ENCODE measurements at places on chromosomes 16 and 17. TPM values are rescaled to one million over a fixed set of nuclear protein-coding genes. Genes with fewer than 3 reads are reported as not detected.

The ANKRD40CL gene
- total RNA-seq = not detected

The MYH1 gene
- total RNA-seq = not detected

The SHISA6 gene
- not detected for total RNA-seq

The BTBD17 gene
- not detected for total RNA-seq

The SPATA22 gene
- total RNA-seq = not detected

The TNFRSF17 gene
- total RNA-seq = not detected

DNA sequence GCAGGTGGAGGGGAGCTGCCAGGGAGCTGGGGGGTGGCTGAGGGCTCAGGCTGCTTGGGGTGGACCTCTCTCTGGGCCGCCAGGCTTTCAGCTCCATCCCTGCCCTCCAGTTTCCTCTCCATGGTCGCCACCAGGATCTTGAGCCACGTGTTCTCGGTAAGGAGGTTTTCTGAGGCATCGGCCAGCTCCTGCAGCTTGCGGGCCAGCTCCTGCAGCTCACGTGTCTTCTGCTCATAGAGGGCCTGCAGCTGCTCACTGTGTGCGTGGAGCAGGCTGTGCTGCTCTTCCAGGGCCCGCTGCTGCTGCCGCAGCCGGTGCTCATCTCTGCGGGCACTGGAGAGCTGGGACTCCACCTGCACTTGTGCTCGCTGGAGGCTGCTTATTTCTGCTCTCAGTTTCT lies 11.0 kb downstream of the SNN start:
- peaks cover 28% of the 10 kb centered on the region for H3K36me3 ChIP-seq
- no peaks in the 10 kb centered on the region for H3K27me3 ChIP-seq
- peaks cover 12% of the 10 kb centered on the region for H3K4me1 ChIP-seq
- H3K27ac ChIP-seq = no peak overlapping the region

DNA sequence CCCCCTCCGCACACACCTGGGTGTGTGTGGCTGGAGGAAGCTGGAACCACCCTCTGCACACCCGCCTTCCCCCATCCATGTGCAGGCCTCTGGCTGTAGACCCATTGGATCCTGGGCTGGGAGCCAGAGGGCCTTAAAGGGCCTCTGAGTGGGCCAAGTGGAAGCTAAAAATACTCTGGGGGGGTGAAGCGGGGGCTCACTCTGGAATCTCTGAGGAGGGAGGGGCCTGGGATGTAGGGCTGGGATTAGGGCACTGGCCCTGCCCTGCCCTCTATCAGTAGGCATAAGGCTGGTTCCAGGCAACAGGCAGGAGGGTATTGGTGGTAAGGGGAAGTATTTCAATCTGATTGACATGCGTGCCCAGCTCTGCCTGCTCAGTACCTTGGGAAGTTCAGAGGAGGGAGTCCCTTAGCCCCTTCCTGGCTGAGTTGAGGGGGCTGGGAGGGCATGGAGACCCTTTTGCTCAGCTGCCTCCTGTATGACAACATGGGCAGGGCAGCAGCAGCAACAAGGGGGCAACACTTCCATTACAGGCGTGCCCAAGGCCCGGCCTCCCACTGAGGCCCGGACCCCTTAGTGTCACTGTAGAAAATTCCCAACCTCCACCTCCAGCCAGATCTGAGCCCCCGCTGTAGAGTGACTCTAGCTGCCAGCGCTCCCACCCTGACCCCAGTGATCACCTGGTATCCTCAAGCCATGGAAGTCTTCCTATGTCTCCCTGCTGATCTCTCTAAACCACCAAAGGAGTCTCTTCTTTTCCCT lies 5.2 kb downstream of the ITGA3 start:
- peaks cover 6% of the 10 kb centered on the region for H3K36me3 ChIP-seq
- H3K27ac ChIP-seq = peak overlapping the region; percentile 66
- no peak for DNase-seq
- peaks cover 77% of the 10 kb centered on the region for H3K4me1 ChIP-seq

DNA sequence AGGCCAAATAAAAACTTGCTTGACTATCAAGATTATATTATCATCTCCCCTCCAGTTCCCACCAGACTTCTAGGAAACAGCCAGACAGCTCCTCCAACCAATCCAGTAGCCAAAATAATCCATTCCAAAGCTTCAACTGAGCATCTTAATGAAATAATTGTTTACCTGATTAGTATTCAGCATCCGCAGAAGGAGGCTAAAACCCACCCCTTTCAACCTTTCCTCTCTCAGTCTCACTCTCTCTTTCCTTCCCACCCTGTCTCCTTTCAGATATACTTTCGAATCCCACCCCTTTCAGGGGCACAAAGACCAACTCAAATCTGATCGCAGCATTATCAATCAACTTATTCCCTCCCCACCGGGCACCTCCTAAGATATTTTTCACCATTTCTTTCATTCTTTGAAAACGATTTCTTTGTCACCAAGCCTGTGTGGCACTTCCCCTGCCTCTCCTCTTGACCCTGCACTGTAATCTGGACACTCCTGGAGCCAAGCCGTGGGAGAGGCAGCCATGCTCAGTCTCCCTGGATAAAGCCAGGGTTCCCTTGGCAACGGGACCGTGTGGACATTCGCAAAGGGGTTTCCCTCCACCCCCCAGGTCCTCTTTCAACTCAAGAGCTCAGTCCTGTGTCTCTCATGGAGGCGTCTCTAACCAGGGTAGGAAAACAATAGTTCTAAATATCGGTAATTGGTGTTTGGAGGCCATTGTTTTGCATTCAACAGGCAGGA lies at the start of gene ANKFN1:
Gene ANKFN1, plus strand, starts transcription at position 602 of the 729 bp plus-strand sequence. CDS start 59,193 bp downstream, outside the sequence.
- H3K36me3 ChIP-seq = no peaks in the 10 kb centered on the region
- peaks cover 4% of the 10 kb centered on the region for H3K4me1 ChIP-seq

GRCh38 chr17:76014925-76015261 lies 12.2 kb downstream of the EVPL start:
- DNase-seq = no peak
- peaks cover 5% of the 10 kb centered on the region for H3K27me3 ChIP-seq
- peaks cover 11% of the 10 kb centered on the region for H3K4me1 ChIP-seq
- H3K27ac ChIP-seq = no peak overlapping the region
- no peak overlapping the region for H3K4me3 ChIP-seq
- H3K36me3 ChIP-seq = no peaks in the 10 kb centered on the region

DNA sequence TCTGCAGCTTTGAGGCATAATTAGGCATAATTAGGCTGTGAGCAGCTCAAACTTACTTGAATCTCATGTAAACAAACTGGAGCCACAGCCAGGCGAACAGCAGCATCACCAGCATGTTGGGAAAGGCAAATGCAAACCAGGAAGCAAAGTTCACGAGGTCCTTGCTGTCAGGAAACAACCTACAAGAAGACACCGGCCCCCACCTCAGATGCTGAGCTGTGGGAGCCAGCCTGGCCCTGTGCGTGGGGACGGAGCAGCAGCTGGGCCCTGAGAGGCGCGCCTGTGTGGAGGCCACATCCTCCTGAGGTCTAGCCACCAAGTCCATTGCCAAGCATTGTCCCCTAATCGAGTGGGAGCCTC lies 12.2 kb downstream of the SLC13A5 start:
- H3K4me3 ChIP-seq = no peak overlapping the region
- DNase-seq = no peak
- peaks cover 6% of the 10 kb centered on the region for H3K4me1 ChIP-seq
- no peak overlapping the region for H3K27ac ChIP-seq
- no peaks in the 10 kb centered on the region for H3K36me3 ChIP-seq

DNA sequence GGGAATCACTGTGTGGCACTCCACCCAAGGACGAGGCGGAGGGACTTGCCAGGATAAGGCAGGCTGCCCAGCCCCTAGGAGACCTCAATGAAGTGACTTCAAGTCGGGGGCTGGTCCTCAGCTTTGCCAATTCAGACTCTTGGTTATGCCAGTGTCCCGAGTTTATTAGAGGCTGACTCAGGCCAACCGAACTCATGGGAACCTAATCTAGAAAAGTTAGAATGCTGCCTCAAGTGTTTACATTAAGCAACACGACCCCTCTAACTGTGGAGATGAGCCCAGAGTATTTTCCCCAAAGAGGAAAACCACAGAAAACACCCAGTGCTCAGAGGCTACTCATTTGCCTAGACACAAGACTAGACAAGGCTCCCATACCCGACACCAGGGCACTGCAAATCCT lies 1.1 kb upstream of the TEKT3 start:
- H3K4me1 ChIP-seq = peaks cover 9% of the 10 kb centered on the region
- peaks cover 43% of the 10 kb centered on the region for H3K27me3 ChIP-seq
- peaks cover 1% of the 10 kb centered on the region for H3K36me3 ChIP-seq
- H3K4me3 ChIP-seq = no peak overlapping the region

DNA sequence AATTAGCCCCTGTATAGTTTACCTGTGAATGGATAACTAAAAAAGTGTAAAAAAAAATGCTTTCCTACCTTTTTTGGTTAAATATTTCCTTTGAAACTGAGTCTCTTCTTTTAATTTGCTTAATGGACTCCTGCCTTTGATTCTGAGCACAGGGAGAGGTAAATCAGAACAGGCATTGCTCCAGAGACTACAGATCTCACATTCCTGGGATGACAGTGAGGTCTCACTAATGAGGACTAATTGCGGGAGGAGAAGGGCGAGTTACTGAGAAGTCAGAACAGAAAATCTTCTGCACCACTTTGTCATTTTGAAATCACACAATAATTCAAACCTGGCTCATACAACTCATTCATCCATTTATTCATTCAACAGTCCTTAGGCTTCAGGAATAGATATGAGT lies 437.0 kb upstream of the ASIC2 start:
- no peaks in the 10 kb centered on the region for H3K36me3 ChIP-seq
- H3K27ac ChIP-seq = no peak overlapping the region
- H3K4me1 ChIP-seq = peaks cover 7% of the 10 kb centered on the region
- DNase-seq = no peak
- H3K4me3 ChIP-seq = no peak overlapping the region

DNA sequence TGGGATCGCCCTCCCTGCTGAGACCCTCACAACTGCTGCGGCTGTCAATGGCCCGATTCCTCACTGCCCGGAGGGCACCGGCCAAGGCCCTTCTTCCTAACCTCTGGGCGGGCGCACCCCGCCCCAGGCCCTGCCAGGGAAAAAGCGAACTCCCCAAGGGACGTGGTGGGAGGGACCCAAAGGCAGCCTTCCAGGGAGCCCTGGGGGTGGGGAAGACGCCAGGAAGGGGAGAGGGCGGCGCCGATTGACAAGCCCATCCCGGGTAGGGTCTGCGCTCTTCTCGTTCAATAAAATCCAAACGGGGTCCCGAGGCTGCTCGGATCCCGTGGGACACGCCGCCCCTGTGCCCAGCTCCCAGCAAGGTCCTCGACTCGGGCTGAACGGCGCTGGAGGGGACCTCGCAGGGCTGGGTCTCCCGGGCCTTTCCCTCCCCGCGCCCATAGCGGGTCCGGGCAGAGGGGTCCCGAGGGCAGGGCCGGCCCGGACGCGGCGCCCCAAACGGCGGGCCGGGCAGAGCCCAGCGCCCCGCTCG lies 416 bp downstream of the KIFC3 start:
- peak overlapping the region; percentile 71 for H3K4me3 ChIP-seq
- no peak for DNase-seq
- peaks cover 64% of the 10 kb centered on the region for H3K4me1 ChIP-seq

- no peaks in the 10 kb centered on the region for H3K27me3 ChIP-seq
- H3K4me3 ChIP-seq = peak within 1 kb of the TSS; percentile 85
- H3K27ac ChIP-seq = peak within 1 kb of the TSS; percentile 97
- peak; percentile 75 for DNase-seq
- H3K36me3 ChIP-seq = no peaks in the 10 kb centered on the region
Observed at GRCh38 chr16:72561-73548, at the start of gene RHBDF1. TSS of gene RHBDF1 (minus strand) at chr16:72631. CDS start at chr16:65015, 7,616 bp downstream.

DNA sequence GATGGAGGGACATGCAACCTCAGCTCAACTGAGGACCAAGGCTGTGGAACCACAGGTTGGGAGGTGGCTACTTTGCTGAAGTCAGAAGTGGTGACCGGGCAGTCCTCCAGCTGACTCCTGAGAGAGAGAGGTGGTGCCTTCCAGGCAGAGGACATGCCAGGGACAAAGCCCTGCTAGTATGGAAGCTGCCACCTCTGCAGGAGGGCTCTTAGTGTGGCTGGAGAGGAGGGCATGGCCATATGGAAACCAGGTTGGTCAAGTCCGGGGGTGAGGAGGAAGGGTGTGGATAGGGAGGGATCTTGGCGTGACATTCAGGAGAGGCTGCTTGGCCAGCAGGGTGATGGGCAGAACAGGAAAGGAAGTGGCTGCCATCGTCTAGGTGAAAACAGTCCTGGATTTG lies 5.7 kb downstream of the C16orf86 start:
- H3K36me3 ChIP-seq = peaks cover 6% of the 10 kb centered on the region
- no peak overlapping the region for H3K4me3 ChIP-seq

DNA sequence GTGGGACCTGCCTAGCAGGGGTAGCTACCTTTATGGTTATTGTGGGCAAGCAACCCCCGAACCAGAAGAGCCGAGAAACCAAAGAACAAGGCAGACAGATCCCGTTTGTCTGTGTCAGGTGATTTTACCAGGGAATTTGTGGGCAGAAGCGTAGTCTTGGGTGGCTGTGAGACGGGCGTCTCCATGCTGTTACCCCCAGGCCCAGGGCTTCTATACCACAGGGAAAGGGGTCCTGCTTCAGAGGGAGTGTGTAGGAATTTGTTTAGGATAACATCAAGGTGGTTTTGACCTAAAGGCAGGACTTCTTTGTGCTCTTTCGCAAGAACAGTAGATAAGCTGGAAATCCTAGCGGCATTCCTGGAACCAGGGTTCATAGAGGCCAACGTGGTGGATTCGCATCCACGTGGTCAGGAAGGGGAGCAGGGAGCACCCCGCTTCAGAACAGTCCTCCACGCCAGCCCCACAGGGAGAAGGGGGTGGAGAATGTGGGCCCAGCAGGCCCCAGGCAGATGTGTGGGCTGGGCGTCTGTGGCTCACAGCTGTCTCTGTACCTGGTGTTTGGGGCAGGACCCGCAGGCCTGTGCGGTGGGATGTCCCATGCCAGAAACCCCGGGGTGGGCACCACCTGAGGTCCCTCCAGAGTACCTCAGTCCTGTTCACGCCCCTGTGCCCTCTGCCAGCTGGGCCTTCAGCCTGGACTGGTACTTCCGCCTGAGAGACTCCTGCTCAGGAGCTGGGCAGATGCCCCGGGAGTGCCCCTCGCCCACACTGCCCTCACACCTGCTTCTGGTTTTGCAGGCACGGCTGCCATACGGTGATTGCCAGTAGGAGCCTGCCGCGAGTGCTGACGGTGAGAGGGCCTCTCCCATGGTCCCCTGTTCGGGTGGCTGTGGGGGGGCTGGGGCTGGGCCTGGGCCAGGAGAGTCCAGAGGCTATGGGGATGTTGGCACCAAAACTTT lies 4.1 kb downstream of the DECR2 start:
- no peaks in the 10 kb centered on the region for H3K27me3 ChIP-seq
- H3K4me1 ChIP-seq = peaks cover 1% of the 10 kb centered on the region
- peak overlapping the region; percentile 6 for H3K27ac ChIP-seq
- DNase-seq = no peak

DNA sequence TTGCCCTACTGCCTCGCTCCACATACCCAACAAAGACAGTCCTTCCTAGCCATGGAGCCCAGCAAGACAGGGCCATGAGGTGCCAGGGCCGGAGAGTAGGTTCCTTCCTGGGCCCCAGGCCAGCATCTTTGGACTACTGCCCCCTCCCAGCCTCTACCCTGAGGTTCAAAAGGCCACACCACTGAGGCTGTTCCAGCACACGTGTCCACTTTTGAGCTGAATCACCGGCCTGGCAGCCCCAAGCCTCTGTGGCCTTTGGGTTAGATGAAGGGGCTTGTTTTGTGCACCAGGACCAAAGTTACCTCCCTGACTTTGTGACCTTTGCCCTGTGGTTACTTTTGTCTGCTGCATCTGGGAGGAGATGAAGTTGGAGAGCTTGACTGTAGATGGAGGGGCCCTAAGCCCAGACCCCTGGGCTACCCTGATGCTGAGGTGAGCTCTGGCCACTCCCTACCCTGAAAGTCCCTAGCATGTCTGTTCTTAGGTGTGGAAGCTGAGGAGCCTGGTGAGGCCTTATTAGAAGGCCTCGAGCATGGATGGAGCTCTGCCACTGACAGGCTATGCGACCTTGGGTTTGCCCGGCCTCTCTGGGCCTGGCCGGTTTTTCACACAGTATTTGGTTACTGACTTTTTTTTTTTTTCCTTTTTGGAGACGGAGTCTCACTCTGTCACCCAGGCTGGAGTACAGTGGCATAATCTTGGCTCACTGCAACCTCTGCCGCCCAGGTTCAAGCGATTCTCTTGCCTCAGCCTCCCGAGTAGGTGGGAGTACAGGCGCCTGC lies 12.0 kb downstream of the SEZ6 start:
- no peaks in the 10 kb centered on the region for H3K36me3 ChIP-seq
- H3K4me1 ChIP-seq = no peaks in the 10 kb centered on the region
- no peak overlapping the region for H3K27ac ChIP-seq
- H3K4me3 ChIP-seq = no peak overlapping the region
